ENCODE measurements at places on chromosomes 5 and 9.

DNA sequence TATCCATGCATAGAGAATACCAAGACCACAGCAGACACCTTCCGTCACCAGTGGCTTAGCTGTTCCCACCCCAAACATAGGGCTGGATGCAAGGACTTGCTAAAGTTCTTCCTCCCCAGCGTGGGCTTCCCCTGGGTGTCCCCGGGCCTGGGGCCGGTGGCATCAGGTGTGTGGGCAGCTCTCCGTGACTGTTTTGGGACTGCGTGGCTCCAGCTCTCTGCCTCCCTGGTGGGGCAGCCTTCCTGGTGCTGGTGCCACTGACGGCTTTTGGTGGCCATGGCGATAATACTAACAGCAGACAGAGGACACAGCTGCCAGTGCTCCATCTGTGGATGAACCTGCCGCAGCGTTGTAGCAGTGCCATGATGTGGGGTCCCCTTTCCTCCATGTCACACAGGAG lies 4.9 kb downstream of the CACFD1 start:
- no peak for DNase-seq

GRCh38 chr5:179403426-179404147 lies 58.3 kb upstream of the ADAMTS2 start:
- no peak for DNase-seq

DNA sequence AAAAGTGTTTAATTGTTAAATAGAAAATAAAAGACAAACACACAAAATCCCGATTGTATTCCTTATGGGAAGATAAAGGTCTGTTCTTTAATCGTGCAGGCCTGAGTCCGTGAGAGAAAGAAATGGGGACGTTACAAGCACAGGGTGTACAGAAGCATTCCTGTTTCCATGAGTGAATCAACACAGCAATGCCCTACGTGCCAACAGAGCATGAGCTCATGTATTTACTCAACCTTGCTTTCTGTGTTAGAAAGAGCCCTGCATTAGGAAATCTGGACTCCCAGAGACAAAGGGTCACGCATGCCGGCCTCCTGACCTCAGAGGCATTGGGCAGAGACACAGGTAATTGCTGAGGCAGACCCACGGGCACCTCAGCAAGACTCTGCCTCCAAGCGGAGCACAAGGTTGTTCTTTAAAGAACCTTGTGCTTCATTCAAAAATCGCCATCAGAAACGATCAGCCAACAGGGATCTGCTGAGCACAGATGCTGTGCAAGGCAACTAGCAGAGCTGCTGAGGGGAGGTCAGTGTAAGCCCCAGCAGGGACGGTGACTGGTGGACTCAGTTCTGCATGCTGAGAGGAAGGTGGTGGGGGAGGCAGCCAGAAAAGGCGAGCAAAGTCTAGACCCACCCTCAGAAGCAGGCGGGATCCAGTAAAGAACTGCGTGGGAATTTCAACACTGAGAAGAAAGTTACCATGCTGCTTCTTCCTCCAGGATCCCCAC lies 101.0 kb downstream of the TLE1 start:
- no peak for DNase-seq

DNA sequence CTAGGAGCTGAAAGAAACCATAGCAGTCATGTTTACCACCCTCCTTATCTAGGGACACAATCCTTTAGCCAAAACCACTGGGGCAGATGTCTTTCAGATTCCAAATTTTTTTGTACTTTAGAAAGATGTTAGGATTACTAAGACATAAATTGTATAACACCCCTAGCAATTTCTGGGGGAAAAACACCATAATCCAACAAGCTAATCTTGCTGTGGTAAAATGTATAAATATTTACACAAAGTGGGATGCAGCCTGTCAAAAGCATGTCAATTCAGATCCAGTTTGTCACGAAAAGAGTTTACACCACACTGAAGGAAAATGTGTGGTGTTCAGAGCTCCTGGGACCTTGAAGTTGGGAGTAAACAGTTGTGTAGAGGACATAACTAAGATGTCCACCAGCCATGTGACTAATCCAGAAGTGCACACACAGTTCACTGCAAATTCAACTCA lies 274.3 kb downstream of the ADAMTSL1 start:
- DNase-seq: no peak

GRCh38 chr5:169706071-169706470 lies 69.0 kb downstream of the DOCK2 start:
- no peak for DNase-seq

DNA sequence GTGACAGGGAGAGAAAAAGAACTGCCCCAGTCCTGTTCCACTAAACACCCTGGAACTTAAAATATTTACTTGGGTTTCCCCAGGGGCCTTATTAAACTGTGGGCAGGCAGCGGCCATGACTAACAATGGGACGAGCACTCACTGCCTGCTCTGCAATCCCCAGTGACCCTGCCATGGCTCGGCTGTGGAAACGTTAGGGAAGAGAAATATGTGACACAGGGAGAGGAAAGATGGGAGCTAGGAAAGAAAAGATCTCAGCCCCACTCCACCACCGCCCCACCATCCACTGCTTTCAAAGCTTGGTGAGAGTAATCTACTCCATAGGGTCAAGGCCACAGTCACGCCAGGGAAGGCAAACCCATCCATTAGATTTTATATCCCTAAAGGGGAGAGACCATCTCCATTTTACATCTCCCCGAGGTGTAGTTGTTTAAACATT lies 117.6 kb downstream of the EFNA5 start:
- no peak for DNase-seq

Data from stimulated activated CD8-positive, alpha-beta memory T cell treated with anti-CD3 and anti-CD28 coated beads, Interleukin-15, amount 100 ng/mL, for 1 hour (primary cell).